ENCODE measurements at places on chromosomes 3 and 15.

DNA sequence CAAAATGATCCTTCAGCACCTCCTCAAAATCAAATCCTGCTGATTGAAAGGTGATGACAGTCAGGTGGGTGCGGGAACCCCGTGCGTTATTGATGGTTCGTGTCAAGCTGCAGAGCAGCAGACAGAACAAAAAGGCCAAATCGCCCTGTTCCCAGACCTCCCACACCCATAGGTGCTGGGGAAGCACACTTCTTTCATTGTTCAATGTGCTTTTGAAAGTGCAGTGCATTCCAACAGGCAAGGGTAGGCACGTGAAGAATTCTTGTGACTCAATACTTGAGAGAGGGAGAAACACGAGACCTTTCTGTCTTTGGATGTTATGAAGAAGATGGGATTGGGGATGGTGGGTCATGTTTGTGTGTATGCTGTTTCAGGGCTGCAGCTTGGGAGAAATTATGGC, 514.0 kb downstream of the MCTP2 start:
- DNase-seq, result no peak

- DNase-seq, result no peak
These were observed 4.0 kb upstream of the ADPGK start for GRCh38 chr15:72787526-72787925.

DNA sequence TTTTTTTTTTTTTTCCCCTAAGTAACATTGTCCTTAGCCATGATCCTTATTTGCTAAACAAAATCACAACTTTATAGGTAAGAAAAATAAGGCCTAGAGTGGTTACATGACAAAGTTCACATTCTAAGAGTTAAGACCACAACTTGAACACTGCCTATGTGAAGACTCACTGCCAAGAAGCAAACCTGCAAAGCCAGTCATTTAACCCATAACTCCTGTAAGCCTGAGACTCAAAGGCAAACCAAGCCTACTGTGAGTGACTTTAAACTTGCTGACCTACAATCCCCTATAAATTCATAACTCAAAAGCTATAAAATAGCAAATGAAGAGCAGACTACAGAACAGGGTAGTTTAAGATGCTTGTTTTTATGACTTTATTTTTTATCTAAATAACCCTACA, 12.9 kb upstream of the ANKRD28 start:
- no peak for DNase-seq

DNA sequence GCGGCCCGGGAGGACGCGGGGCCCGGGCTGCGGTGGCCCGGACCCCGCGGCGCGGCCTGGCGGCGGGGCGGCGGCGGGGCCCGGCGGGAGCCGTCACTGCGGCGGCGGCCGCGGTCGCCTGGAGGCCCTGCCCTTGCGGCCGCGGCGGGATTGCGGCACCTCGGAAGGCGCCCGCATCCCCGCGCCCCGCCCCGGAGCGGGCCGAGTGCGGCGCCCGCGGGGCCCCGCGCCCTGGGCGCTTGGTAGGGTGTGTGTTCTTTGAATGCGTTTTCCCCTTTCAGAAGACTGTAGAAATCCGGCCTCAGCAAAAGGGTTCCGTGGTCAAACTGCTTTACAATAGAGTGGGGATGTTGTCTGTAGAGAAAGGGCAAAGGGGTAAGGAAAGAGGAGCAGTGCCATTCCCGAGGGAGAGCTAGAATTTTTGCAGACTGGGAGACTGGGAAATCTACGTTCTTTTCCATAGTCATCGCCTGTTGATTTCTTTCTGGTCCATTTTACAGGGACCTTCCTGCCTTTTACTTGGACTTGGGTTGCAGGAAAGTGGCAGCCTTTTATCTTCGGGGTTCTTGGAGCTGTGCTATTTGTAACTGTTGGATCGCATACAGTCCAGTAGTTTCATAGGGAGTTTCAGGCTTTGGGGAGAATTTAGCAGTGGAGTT, 630 bp downstream of the SNRK start:
- DNase-seq, result peak; percentile 28

GRCh38 chr3:149726716-149727407, 25.4 kb downstream of the COMMD2 start:
- DNase-seq, result no peak

- DNase-seq, result no peak
These were observed 18.0 kb upstream of the SLTM start for GRCh38 chr15:58951388-58952007.

DNA sequence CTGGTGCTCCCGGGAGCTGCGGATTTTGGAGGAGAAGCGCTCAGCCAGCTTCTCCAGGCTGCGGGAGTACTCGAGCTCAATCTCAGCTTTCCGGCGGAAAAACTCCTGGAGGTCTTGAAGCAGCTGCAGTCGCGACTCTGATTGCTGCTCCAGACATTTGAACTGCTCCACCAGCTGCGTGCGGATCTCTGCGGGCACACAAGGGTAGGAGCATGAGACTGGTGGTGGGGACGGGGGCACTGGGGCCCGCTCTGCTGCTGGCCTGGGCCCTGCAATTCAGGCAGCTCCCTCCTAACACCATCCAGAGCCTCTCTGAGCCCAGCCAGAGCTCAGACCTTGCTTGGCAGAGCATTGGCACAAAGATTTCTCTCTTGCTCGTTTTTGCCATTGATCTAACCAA, 124.7 kb downstream of the SRGAP3 start:
- no peak for DNase-seq

DNA sequence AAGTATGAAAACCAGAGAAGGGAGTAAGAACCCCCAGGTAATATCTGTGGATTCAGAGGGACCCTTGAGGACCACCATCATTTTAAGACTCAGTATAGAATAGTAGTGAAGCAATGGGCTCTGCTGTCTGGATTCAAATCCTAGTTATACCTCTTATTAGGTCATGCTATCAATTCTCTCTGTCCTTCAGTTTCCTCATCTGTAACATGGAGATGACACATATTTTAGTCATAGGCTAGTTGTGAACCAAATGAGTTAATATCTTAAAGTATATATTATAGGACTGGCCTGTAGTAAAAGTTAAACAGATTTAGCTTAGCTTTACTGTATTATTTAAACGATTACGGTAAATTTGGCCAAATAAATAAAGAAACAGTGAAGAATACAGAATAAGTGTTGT, 177.3 kb upstream of the GOLIM4 start:
- no peak for DNase-seq

DNA sequence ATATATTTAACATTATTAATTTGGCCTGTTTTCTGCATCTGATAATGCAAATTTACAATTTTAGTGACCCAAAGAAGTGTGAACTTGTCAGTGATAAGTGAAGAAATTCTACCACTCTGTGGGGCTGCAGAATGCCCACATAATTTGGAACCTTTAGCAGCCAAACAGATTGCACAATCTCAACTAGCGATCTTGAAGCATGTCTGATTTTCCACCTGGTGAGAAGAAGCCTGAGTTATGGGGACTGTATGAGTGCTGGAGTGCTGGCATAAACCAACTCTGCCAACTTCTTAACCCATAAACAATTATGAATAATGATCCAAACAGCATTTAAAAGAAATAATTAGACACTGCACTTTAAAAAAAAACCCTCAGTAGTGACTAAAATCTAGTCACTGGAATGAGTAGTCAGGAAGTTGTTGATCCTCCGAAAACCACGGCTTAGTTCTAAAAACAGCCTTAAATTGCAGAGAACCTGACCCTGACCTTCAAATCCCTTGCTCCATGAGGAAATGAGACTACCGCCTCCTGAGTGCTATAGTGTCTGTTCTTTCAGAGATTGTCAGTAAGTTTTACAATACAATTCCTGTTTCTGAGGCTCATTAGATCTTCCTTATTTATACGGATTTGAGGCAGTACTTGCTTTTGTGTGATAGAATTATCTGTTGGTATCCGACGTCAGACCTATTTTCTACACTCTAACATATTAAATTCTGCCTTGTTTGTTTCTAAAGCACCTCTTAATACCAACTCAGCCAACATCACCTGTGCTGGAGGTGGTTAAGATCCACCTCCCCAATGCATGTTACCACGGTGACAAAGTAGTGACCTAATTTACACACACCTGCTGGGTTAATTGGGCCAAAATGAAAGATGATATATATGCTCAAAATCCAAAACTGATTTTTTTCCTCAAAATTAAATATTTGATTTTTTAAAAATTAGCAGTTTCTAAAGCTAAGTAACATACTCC, 267.7 kb downstream of the ZBTB20 start:
- peak; percentile 19 for DNase-seq

DNA sequence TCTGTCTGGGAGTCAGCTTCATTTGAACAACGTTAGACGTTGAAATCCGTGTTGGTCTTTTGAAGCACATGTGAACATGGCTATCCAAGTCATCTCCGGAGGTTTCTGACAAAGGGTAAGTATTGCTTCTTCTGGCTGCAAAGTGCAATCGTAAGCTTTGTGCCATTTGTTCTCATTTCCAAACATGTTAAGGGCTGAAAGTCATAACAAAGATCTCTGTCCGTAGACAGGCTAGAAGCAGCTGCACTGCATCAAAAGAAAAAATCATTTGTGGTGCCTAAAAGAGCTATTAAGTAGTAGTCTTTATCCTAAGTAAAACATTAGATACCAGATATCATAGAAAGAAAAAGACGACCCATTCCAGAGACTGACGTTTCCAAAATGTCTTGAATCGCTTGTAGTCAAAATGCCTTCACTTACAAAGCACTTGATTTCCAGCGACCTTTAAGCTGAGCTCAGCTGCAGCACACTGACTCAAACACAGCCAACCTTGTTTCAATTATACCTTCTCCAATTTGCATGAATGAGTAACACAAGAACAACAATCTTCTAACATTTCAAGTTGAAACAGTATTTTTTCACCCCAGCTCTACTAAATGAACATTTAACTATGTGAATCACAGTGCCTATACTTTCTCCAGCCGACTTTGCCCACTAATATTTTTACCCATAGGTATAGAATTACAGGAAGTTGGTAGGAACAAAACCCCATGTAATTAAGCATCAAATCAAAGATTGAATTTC, 76.6 kb downstream of the NEDD4 start:
- DNase-seq, result no peak

GRCh38 chr3:97993526-97993925, 21.3 kb upstream of the RIOX2 start:
- no peak for DNase-seq

DNA sequence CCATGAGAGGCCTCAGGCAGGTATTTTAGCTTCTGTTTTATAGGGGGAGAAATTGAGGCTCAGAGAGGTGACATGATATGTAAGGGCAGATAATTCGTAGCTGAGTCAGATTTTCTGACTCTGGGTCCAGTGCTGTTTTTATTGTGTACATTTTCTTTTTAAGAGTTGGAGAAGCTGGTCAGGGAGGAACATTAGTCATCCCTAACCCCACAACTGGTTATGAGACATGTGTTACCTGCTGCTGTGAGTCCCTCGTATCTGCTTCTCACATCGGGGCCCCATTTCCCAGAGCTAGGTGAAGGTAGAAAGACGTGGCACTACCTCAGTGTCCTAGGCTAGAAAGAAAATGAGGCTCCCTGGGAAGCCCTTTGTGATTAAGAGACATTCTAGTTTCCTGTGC, 28.6 kb downstream of the GALNT15 start:
- DNase-seq, result no peak

GRCh38 chr3:45330510-45331295, 57.7 kb upstream of the LARS2 start:
- DNase-seq, result no peak

Measured in ACHN (cell line).